ENCODE measurements at places on chromosomes 13 and 19.

- DNase-seq = peak; percentile 82
Observed at GRCh38 chr19:48102870-48103751, 7.5 kb downstream of the PLA2G4C start.

GRCh38 chr19:48560095-48560530 is 8.1 kb downstream of the SULT2B1 start:
- peak; percentile 77 for DNase-seq

DNA sequence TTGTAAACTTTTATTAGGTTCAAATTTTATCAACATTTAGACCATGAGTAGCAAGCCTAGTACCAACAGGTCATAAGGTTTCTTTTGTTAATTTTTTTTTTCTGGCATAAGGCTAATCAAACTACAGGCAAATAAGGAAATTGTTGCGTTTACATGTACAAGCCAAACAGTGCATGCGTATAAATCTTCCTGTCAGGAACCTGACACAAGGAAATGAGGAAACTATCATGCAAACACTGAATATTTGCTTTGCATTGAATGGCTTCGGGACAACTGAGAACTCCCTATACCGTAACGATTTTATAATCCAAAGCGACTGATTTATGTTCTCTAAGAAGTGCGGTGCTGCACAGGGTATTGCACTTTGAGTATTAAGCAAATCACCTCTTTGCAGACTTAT is 133.0 kb upstream of the TRPC4 start:
- no peak for DNase-seq

GRCh38 chr13:39415008-39415802 is 187.8 kb downstream of the LHFPL6 start:
- DNase-seq = peak; percentile 61

DNA sequence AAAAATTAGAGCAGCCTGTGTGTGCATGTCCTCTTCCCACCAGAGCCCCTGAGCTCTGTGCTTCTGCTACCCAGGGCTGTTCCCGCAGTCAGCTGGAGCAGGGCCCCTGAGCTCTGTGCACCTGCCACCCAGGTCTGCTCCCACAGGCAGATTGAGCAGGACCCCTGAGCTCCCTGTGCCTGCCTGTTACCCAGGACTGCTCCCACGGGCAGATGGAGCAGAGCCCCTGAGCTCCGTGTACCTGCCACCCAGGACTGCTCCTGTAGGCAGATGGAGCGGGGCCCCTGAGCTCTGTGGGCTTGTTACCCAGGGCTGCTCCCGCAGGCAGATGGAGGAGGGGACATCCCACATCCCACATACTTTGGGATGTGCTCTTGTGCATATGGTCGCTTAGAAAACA is 186.8 kb upstream of the SOX1 start:
- DNase-seq = no peak

DNA sequence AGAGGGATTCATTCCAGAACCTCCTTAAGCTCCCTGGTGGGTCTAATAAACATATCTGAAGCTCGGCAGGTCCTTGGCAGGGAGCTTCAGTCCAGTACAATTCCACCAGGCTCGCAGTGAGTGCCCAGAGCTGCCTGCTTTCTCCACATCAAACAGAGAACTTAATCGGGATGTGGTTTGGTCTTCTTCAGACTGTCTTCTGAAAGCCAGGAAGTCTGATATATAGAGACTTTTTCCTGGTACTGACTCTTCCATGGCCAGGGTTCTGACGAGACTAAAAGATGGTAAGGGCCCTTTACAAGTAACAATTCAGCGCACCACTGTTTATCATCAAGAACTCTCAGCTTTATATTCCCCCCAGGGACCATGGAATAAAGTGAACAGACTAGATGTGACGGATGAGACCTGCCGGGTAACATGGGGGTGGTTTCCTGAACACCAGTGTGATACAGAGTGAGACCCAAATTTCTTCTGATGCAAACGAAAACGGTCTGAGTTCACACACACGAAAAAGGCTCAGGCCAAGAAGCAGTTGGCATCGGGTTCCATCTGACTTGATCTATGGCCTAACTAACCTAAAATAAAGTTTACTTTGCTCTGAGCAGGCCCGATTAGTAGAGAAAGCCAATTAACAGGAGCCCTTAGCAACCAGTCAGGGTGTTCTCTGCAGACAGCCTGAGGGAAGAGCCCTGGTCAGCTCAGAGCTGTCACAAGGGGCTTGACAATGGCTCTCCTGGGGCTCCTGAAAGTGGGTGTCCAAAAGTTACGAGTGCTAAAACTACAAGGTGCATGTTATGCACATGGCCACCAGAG is 29.0 kb downstream of the RANBP3 start:
- no peak for DNase-seq

DNA sequence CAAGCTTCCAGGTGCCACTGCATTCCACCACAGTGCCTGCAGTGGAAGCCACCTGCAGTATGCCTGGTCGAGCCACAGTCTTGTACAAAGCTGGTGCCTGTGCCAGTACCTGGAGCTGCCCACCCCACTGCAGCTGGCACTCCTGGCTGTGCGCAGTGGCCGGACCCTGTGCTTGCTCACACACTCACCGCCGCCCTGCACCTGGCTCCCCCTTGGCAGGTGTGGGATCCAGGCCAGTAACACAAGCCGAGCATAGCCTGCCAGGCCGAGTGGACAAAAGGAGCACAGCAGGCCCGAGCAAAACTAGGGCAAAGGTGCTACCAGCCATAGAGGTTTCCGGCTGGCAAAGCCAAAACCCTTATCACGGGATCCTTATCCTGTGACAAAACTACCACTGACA is 18.5 kb downstream of the UGGT2 start:
- DNase-seq = no peak

DNA sequence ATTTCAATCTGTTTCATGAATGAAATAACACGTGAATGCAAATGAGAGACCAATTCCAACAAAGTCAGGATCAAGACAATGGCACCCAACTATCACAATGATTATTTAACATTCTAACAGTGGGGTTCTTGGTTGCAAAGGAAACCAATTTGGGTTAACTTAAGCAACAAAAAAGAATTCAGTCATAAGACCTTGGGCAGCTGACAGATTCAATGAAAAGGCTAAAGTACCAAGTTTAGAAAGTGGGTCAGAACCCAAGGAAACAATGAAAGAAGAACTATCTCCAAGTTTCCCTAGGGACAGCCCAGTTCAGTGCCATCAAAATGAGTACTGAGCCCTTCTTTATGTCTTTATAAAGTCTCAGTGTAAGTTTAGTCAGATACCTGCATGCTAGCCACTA is 17.5 kb upstream of the SIGLEC14 start:
- no peak for DNase-seq

DNA sequence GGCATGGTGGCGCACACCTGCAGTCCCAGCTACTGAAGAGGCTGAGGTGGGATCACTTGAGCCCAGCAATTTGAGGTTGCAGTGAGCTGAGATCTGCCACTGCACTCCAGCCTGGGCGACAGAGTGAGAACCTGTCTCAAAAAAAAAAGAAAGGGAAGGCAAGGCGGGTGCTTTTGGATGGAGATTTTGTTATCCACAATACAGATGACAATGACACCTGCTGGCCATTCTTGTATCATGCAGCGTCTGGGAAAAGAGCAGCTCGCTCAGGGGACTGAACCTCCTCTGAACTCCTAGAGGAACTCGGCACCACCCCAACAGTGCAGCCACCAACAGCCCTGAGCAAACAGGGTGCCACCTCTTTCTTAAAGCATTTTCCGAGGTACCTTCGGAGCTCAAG is 22.8 kb downstream of the HAUS8 start:
- peak; percentile 68 for DNase-seq

DNA sequence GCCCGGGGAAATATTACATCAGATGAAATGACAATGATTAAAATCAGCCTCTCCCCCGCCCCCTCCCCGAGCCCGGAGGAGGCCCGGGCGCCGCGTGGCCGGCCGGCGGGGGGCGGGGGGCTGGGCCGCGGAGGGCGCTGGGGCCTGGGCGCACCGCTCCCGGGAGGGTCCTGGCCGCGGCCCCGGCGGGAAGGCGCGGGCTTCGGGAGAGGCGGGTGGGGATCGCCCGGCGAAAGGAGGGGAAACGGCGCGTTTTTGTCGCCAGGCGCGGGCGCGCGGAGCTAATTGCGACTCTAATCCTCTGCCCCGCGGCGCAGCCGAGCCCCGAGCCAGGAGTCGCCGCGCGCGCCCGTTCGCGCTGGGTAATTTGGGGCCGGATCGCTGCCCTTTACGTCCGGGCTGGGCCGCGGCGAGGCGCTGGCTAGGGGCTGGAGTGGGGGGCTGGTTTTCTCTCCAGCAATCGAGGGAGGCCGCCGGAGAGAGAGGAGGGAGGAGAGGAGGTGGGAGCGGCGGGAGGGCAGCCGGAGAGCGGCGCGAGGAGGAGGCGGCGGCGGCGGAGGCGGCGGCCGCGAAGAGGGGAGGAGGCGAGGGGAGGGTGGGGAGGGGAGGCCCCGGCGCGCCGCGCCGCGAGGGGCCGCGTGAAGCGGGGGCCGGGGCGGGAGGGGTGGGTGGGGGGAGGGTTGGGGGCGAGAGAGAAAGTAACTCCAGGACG is at the start of gene KCTD15:
Gene KCTD15, plus strand, starts transcription at position 707 of the 712 bp plus-strand sequence. CDS start 3,585 bp downstream, outside the sequence.
- peak; percentile 64 for DNase-seq

DNA sequence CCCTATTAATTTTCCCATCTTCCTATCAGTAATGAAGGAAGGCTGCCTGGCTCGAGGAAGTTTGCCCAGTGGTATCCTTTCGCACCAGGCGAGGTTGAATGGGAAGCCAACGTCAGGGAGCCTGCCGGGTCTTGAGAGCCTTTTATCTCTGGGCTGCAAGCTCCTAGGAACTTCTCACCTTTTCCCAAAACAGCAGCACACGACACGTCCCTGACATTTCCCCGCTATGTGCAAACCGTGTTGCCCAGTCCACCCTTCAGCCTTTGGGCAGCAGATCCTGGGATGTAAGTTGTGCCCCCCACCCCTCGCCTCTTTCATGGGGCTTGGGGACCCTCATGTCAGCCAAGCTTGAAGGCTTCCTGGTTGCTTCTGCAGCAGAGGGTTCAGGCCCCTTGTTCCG is 179.1 kb downstream of the ZNF536 start:
- no peak for DNase-seq

Measured in NB4 (cell line).